CD4-positive, alpha-beta T cell treated with Interleukin-21 for 1 hour (primary cell): ENCODE measurements at places on chromosomes 2 and 18.

DNA sequence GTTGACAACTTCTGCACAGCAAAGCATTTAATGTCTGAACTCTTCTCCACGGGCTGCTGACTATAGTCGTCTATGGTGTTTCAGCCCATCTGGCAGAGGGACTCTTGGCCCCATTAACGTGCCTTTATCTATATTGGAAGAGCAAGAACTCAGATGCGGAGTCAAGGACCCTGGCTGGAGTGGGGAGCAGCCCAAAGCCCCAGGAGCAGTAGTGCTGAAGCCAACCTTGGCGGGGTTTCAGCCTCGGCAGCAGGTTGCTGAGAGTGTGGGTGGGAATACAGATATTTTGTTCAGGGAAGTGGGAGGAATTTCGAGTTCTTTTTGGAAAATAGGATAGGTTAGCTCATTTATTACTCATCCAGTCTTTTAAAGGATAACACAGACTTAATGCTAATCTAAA, 34.2 kb downstream of the TMEM17 start:
- DNase-seq = no peak

DNA sequence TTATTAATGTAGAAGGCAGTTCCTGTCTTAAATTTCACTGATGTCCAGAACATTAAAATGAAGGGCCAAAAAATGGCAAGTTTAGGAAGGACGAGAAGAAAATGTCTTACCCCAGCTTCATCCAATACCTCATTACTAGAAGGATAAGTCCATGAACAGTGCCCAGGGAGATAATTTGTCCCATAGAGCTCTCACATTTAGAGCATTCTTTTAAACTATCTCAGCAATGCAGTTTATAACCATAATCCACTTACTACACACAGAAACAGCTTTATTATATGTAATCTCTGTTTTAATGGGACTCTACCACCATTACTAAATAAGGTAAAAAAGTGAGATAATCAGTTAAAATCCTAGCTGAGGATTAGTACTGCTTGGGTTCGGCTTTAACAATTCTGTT, 142.5 kb downstream of the PARD3B start:
- no peak for DNase-seq

- no peak for DNase-seq
Observed at GRCh38 chr2:146130290-146130689, 1610.4 kb upstream of the ZEB2 start.

DNA sequence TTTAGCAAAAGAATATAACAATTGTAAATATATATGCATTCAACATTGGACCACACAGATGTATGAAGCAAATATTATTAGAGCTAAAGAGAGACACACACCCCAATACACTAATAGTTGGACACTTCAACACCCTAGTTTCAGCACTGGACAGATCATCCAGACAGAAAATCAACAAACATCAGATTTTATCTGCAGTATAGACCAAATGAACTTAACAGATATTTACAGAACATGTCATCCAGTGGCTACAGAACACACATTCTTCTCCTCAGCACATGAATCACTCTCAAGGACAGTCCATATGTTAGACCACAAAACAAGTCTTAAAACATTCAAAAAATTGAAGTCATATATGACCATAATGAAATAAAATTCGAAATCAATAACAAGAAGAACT, 22.1 kb upstream of the EVA1A start:
- DNase-seq = no peak

- no peak for DNase-seq
Observed at GRCh38 chr2:70340075-70340474, 38.2 kb upstream of the FAM136A start.

- DNase-seq = no peak
Observed at GRCh38 chr18:7666195-7666776, 99.2 kb downstream of the PTPRM start.

DNA sequence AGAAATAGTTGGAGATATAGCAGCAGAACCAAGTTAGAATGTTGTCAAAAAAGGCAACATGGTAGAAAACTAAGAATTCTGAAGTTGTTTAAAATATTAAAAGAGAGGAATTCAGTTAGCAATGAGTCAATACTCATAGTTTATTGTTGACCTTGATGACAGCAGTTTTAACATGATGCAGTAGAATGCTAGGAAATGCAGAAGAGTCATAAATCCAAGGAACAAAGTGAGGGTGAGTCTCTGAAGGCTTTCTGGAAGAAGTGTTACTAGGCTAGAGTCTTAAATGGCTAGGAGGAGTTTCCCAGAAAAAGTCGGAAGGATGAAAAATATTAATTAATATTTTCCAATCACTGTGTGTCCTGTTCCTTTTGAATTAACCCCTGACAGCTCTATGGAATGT, 807.3 kb downstream of the TSN start:
- DNase-seq = no peak

- DNase-seq = no peak
Observed at GRCh38 chr2:127201452-127201851, 18.6 kb downstream of the CYP27C1 start.

DNA sequence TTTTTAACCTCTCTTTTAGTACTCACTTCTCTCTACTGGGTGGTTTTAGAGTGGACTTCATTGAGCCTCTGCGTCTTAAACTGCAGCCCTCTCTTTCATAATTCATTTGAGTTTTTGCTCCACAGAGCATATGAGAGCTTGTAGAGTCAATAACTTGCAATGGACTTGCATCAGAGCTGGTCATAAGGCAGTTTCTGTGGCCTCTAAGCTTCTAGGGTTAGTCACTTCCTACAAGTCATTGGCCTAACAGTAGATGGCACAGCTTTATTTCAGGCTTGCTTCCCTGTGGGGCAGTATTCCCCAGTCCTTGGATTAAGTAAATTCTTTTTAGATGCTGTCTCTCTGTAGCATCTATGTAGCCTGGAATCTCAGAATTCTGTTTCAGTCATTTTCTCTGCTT, 1435.7 kb downstream of the LRP1B start:
- DNase-seq = no peak

DNA sequence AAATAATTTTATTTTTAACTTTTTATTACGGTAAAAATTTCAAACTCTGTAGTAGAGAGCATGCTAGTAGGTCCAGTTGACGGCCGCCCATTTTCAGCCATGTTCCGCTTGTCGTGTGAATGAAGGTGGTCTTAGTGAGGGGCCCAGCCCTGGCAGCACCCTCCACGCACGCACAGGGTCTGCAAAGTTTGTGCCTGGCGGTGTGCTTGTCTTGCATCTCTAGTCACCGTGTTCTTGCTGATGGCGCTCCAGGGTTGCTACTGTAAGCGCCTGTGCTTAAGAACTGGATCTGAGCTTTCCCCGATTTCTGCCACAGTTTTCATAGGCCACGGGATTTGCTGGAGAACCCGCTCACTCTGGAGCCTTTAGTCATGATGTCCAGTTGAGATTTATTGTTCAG, 28.9 kb downstream of the LDLRAD4 start:
- DNase-seq = no peak

- peak; percentile 53 for DNase-seq
Observed at GRCh38 chr2:198127627-198128026, 323.2 kb downstream of the PLCL1 start.

DNA sequence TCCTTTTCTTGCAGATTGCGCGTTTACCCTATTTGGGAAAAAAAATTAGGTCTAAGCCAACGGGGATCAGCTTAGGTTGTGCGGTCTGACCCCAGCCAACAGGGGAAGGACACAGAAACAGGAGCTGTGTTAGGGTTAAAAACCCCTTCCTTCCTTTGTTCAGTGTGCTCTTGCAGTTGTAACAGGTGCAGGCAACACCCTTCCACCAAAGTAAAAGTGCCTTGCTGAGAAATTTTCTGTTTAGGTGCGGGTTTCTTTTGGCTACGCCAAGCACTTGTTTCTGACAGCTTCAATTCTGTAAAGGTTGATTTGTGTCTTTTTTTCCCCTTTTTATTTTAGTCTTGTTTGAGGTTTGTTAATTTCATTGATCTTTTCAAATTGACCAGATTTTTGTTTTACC, 92.5 kb downstream of the PTPN4 start:
- no peak for DNase-seq

DNA sequence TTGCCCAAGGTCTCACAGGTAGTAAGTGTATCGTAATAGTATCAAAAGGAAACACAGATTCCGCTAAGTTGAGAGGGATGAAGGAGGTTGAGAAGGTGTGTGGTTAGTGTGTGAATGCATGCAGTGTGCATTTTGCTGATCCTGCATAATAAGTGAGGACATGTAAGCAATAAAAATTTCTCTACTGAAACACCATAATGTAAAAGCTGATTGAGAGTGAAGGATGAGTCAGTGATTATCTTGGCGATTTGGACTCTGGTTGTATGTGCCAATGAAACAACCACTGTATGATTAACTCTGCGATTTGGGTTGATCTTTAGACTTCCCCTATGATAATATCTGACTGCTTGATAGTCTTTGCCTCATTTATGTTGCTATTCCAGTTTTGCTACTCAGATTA, 16.7 kb upstream of the ADGRF3 start:
- no peak for DNase-seq

DNA sequence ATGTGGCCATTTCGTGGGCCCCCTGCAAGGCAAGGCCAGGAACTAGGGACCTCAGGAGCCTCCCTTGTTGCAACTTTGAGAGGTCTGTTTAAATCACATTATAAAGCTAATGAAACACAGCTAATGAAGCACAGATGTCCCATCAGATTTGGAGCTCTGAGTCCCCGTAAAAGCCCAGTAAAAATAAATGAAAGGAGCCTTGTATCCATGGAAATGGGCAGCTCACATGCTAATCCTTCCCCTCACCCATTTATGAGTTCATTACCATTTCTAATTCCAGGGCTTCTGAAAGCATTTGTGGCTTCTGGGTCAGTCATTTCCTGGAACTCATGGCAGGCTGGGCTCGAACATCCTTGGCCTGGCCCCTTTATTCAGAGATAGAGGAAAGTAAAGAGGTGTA, 274.8 kb downstream of the SS18 start:
- DNase-seq = no peak

GRCh38 chr2:150859877-150860276, 372.4 kb upstream of the RND3 start:
- no peak for DNase-seq

DNA sequence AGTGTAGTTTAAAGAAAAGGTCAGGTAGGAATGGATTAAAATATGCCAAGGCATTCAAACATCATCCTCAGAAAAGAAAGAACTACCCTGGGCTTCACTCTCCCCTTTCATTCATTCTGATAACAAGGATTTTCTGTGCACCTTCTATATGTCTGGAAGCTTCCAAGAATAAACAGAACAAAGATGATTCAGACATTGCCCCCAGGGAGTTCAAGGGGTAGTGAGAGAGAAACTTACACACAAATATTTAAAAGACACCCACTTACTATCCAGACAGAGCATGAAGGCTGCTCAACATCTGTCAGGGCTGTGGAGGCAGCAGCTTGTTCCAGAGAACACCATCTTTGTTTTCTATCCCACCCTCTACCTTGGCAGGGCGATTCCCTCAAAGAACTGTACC, 140.5 kb downstream of the ALK start:
- DNase-seq = no peak

- DNase-seq = no peak
Observed at GRCh38 chr18:57089702-57090101, 57.2 kb upstream of the BOD1L2 start.

GRCh38 chr2:128372621-128373341, 54.1 kb upstream of the HS6ST1 start:
- peak; percentile 46 for DNase-seq

DNA sequence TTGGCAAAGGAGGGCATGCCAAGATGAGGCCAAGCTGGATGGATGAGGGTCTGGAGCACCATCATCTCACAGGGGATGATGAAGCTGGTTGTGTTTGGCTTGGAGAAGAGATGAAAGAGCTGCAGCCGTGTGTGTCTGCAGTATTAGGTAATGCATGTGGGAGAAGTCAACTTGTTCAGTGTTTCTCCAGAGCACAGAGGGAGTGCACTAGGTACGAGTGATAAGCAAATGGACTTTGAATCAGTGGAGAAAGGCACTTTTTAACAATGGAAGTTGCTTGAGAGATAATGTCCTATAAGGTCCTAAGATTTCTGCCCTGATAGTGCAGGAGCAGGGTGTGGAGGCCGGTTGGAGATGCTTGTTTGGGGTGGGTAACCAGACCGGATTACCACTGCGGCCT, 36.0 kb downstream of the SLC14A2 start:
- DNase-seq = no peak

GRCh38 chr18:13332874-13333273, 114.3 kb downstream of the LDLRAD4 start:
- no peak for DNase-seq

DNA sequence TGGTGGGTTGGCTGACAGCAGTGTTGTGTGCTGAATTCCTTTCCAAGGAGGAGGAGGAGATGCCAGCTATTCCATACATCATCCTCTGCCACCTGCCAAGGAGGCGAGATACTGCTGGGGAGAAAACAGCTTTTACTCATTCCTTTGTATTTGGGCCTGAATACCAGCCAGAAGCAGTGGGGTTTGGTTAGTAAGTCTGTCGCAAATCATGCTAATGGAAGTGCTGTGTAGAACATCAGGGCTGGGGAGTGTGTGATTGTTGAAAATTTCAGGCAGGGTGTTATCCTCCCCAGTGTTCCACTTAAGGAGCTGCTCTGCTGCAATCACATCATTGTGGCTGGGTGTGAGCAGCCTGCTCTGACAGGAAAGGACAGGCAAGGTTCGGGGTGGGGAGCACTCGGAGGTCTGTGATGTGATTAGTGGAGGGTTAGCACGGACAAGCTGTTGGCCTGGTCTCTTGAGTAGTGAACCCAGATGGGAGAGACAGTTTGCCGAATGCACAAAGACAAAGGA, 128.2 kb upstream of the DLX2 start:
- no peak for DNase-seq

GRCh38 chr18:46736135-46736534, 20.7 kb downstream of the ST8SIA5 start:
- no peak for DNase-seq

DNA sequence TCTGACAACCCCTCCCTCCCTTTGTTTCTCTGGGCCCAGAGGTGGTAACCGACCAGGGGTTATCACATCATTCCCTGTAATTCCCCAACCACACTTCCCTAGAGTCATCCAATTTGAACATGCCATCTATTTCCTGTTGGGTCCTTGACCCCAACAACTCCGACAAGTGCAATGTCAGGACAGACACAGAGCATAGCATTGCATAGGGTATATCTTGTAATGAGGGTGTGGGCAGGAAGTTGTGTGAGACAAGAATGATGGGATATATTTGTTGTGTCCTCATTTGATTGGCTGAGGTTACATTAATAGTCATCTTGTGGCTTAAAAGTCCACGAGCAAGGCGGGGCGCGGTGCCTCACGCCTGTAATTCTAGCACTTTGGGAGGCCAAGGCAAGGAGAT, 33.4 kb upstream of the CNOT11 start:
- no peak for DNase-seq

DNA sequence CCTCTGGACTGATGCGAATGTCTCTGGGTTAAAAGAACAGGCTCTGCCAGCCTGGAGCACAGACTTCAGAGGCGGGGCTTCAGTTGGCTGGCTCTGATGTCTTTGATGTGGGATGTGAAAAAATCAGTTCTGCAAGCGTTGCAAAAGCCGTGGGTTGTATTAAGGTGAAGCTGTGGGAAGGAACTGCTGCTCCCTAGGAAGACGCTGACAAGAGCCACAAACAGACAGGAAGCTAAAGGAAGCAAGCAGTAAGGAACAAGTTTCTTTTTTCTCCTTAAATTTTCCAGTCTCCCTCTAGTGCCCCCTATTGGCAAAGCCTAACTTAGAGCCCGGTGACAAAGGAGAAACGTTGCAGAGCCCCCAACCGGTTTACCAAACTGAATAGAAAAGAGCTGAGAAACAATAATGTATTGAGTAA, 239.0 kb downstream of the CCDC178 start:
- DNase-seq = no peak
